Spleen (tissue), 13 donors: ENCODE measurements at places on chromosomes 4 and X. TPM values are rescaled to one million over a fixed set of nuclear protein-coding genes. Genes with fewer than 3 reads are reported as not detected.

Gene TSPAN7
- polyA plus RNA-seq = 30.2 TPM

Gene FBXO8
- 15.1 TPM for polyA plus RNA-seq

Gene COL4A5
- 2.4 TPM for polyA plus RNA-seq

Gene TCP11X2
- polyA plus RNA-seq = not detected

Gene ELF2
- 14.7 TPM for polyA plus RNA-seq

GRCh38 chr4:95547715-95548471 lies 880 bp downstream of the UNC5C start:
- peaks cover 14% of the 10 kb centered on the region for H3K27me3 ChIP-seq
- peak overlapping the region; percentile 83 for H3K27ac ChIP-seq
- no peaks in the 10 kb centered on the region for H3K36me3 ChIP-seq
- peak overlapping the region; percentile 49 for H3K4me3 ChIP-seq
- no peak for DNase-seq

GRCh38 chr4:143721317-143721716 lies 20.8 kb upstream of the FREM3 start:
- no peak for DNase-seq
- no peaks in the 10 kb centered on the region for H3K27me3 ChIP-seq
- H3K4me1 ChIP-seq = no peaks in the 10 kb centered on the region
- H3K4me3 ChIP-seq = no peak overlapping the region
- H3K27ac ChIP-seq = no peak overlapping the region

DNA sequence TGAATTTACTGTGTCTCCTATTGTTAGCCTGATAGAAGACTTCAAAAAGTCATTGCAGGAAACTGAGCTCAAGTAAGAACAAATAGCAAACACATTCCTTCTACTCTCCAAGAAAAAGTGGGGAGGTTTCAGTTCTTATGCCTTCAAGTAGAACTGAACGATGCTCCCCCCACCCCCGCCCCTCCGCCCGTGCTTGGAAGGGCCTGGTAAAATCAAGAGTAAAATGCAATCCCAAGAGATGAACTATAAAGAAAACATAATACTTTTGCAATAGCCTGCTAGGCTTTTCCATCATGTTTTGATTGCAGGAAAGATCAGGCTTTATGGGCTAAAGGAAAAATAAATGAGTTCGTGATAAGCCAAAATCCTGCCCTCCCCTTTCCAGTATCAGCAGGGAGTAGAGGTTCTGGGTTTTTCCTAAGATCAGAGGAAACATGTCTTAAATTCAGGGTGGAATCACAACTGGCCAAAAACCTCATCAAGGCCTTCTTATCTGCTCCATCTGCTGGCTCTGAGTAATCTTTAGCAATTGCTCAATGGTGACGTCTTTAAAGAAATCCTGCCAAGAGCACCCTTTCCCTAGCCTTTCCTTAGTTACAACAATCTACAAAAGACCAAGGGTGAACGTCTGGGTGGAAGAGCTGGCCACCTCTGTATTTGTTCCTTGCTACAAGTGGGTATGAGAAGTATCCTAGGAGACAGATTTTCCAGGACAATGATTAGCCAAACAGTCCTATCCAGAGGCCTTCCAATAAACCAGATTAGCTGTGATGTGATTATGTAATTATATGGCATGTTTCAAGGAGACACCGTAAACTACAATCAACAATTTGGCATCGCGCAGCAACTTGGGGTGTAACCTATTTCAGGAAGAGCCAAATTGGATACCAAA lies 66.3 kb upstream of the FAM9C start:
- peak overlapping the region; percentile 55 for H3K27ac ChIP-seq
- H3K4me1 ChIP-seq = no peaks in the 10 kb centered on the region
- no peaks in the 10 kb centered on the region for H3K27me3 ChIP-seq
- H3K4me3 ChIP-seq = no peak overlapping the region
- no peak for DNase-seq

DNA sequence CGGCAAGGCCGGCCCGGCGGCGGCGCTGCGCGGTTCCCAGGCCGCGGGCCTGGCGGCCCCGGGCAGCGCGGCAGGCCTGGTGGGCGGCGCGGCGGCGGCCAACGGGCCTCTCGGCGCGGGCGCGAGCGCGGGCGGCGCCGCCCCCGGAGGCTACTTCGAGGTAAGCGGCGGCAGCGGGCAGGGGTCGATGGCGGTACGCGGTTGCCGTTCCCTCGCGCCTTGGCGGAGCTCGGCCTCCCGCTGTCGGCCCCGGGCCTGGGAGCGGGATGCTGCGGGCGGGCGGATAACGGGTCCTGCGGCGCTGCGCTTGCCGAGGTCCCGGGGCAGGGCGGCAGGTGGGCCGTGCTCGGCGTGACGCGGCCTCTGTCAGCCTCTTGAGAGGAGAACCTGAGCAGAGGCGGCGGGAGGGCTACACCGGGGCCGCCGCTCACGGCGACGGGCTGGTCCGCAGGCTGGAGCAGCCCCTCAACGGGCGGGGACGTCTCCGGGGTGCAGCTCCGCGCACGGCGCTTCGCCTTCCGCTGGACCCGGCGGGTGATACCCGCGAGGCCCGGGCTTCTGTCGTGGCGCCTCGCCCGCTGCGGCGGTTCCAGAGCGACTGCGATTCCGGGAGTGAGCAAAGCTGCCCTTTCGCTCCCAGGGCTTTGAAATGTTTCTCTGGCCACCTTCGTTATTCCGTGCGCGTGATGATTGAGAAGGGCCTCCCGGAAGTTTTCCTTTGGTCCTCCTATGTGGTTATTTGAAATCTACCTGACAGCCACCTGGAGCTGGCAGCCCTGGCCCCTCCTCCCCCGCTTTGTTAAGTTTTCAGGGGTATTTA lies 774 bp downstream of the FAM193A start:
- peaks cover 30% of the 10 kb centered on the region for H3K4me1 ChIP-seq
- DNase-seq = peak; percentile 94
- H3K36me3 ChIP-seq = no peaks in the 10 kb centered on the region
- no peaks in the 10 kb centered on the region for H3K27me3 ChIP-seq

DNA sequence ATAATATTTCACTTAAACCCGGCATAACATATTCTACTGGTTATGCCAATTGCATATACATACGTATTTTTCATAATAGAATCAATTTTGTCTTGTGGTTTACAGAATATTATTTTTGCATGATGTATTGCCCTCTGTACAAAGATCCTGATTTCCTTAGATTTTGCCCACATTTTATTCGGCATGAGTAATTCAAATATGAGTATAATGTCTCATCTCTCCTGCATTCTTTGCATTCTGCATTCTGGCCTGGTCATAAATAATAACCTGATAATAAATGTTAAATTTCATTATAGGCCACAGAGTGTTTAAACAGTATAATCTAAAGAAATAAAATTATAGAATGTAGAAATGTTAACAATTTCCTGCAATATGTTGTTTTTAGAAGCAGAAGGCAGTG lies 205.3 kb downstream of the TLL1 start:
- no peak for DNase-seq
- no peaks in the 10 kb centered on the region for H3K27me3 ChIP-seq
- no peaks in the 10 kb centered on the region for H3K4me1 ChIP-seq
- no peaks in the 10 kb centered on the region for H3K36me3 ChIP-seq
- no peak overlapping the region for H3K27ac ChIP-seq
- H3K4me3 ChIP-seq = no peak overlapping the region

DNA sequence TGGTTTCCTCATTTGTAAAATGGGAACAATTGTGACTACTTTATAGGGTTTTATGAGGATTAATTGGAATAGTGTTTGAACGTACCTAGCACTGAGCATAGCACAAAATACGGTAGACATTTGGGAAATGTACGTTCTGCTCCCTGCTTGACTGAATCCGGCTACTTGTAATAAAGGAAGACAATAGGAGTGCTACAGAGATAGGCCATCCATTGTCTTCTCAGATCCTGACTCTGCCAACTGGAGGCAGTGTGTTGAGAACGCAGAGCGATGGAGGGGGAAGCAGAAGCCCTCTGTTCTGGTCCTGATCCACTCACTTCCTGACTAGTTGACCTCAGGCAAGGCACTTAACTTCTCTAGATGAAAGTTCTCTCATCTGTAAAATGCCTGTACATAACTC lies 26.4 kb downstream of the ENPP6 start:
- H3K4me1 ChIP-seq = no peaks in the 10 kb centered on the region
- no peaks in the 10 kb centered on the region for H3K36me3 ChIP-seq
- no peak overlapping the region for H3K4me3 ChIP-seq
- no peak overlapping the region for H3K27ac ChIP-seq
- H3K27me3 ChIP-seq = no peaks in the 10 kb centered on the region

DNA sequence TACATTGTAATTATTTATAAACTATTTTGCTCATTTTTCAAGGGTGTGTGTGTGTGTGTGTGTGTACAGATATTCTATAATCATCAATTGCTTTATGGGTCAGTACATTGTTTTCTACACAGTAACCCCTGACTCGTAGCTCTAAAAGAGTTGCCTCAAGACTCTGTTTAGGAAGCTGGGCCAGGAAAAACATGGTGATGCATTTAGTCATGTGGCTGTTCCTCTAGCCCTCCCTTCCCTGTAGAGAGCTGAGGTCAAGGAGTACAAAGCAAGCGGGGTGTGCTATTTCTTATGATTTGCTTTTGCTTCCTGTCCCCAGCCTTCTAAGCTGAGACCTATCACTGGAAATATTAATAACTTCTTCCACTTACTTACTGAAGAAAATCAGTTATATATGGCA lies 34.8 kb upstream of the SPANXD start:
- no peak overlapping the region for H3K4me3 ChIP-seq
- H3K27me3 ChIP-seq = no peaks in the 10 kb centered on the region
- H3K27ac ChIP-seq = no peak overlapping the region
- H3K36me3 ChIP-seq = no peaks in the 10 kb centered on the region
- no peak for DNase-seq
- no peaks in the 10 kb centered on the region for H3K4me1 ChIP-seq

DNA sequence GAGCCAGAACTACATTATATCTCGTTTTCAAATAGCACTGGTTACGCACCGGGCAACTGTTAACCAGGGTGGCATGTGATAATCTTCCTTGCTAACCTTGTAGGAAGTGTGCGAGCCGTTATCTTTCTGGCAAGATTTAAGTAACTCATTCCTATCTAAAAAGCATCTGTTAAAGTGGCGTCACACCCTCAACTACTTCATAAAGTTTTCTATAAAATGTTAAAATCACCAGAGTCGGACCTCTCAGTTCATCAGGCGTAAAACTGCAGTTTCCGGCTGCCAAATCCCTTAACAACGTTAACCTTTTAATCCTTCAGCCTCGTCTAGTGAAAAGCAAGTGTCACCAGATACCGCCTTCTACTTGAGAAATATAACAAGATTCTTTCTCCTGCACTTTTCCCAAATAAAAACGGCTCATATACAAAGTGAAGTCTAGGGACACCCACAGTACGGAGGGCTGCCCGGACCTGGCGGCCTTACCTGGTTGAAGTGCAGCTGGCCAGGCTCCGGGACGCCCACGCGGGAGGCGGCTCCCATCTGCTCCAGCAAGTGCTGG lies 1.2 kb downstream of the SLC39A8 start:
- H3K27me3 ChIP-seq = no peaks in the 10 kb centered on the region
- peaks cover 28% of the 10 kb centered on the region for H3K4me1 ChIP-seq
- H3K27ac ChIP-seq = peak overlapping the region; percentile 79
- no peaks in the 10 kb centered on the region for H3K36me3 ChIP-seq
- peak overlapping the region; percentile 66 for H3K4me3 ChIP-seq

- H3K4me3 ChIP-seq = no peak overlapping the region
- DNase-seq = no peak
- no peaks in the 10 kb centered on the region for H3K27me3 ChIP-seq
- no peak overlapping the region for H3K27ac ChIP-seq
- H3K4me1 ChIP-seq = no peaks in the 10 kb centered on the region
- no peaks in the 10 kb centered on the region for H3K36me3 ChIP-seq
These were observed 192.7 kb downstream of the RCHY1 start for GRCh38 chr4:75321484-75321883.

DNA sequence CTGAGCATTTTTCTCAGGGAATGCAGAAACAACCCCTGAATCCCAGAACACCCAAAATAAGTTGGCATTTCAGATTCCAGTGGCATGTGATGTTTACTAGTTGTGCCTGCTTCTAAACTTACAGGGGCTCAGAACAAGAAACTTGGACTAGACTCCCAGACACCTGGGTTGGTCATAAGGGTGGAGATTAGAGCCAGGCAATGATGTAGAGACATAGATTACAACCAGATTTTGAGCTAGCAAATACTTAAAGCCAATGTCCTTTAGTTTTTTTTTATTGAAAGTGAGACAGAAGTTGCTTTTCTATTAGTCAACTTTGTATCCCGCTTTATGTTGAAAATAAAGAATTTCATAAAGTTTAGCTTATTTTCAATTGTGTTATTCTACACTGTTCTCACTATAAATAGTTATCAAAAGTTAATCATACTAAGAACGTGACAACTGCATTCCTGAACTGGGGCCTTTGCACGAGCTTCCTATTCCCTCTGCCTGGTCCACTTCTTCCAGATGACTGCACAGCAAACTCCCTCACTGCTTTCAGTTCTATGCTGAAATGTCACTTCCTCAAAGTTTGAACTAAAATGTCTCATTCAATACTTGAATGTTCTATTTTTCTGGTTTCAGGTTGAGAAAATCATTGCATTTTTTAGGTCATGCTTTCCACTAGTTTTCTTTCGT lies 224.7 kb upstream of the PPP1R2C start:
- no peak overlapping the region for H3K4me3 ChIP-seq
- no peak overlapping the region for H3K27ac ChIP-seq
- no peak for DNase-seq
- no peaks in the 10 kb centered on the region for H3K4me1 ChIP-seq
- no peaks in the 10 kb centered on the region for H3K36me3 ChIP-seq
- no peaks in the 10 kb centered on the region for H3K27me3 ChIP-seq

DNA sequence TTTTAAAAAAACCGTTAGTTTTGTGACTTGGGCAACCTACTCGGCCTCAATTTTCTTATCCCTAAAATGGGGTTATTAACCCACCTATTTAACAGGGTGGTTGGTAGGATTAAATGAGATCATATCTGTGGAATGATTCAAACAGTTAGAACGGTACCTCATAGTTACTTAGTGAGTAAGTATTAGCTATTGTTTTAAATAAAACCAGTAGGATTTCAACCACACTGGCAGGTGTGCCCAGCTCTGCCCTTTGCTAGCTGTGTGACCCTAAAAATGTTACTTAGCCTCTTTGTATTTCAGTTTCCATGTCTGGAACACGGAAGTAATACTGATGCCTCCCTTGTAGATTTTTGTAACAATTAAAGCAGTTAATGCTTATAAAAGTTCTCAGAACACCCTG lies 225.8 kb upstream of the SPRY1 start:
- no peak overlapping the region for H3K4me3 ChIP-seq
- no peak for DNase-seq
- H3K4me1 ChIP-seq = no peaks in the 10 kb centered on the region
- H3K27me3 ChIP-seq = no peaks in the 10 kb centered on the region

DNA sequence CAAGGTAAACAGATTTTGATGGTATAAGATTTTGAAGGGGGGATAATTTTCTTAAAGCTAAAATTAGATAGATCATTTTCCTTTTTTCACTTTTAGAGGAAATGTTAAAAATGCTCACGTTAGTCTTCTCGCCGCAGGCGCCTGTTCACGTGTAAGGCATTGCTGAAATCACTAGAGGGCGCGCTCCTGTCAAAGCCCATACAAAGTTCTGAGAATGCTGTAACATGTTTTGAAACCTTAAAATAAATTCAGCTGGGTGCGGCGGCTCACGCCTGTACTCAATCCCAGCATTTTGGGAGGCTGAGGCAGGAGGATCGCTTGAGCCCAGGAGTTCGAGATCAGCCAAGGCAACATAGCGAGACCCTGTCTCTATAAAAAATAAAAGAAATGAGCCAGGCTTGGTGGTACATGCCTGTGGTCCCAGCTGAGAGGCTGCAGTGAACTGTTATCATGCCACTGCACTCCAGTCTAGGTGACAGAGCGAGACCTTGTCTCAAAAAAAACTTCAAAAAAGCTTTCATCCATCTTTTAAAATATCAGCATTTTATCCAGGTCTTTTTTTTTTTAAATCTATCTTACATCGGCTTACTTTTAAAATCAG lies 138.0 kb downstream of the RBMX2 start:
- DNase-seq = no peak
- H3K4me3 ChIP-seq = no peak overlapping the region
- H3K27ac ChIP-seq = no peak overlapping the region
- no peaks in the 10 kb centered on the region for H3K36me3 ChIP-seq
- H3K27me3 ChIP-seq = no peaks in the 10 kb centered on the region
